ENCODE measurements at places on chromosomes 1 and 21.

DNA sequence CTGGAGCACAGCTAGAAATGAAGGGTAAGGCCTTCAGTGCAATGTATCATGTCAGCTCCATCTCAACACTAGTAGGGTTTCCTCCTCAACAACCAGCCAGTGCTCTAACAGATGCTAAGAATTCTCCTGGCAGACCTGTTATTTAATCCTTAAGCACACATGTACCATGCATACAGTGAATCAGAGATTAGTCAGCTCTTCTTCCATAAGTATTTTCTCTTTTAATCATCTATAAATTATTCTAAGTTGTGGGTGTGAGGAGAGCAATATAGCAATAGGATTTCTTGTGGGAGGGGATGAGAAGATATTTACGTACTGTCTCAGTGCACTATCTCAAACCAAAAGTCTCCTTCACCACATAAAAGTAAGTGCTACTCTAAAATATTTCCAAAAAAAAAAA is 95.3 kb downstream of the COP1 start:
- no peak for DNase-seq

DNA sequence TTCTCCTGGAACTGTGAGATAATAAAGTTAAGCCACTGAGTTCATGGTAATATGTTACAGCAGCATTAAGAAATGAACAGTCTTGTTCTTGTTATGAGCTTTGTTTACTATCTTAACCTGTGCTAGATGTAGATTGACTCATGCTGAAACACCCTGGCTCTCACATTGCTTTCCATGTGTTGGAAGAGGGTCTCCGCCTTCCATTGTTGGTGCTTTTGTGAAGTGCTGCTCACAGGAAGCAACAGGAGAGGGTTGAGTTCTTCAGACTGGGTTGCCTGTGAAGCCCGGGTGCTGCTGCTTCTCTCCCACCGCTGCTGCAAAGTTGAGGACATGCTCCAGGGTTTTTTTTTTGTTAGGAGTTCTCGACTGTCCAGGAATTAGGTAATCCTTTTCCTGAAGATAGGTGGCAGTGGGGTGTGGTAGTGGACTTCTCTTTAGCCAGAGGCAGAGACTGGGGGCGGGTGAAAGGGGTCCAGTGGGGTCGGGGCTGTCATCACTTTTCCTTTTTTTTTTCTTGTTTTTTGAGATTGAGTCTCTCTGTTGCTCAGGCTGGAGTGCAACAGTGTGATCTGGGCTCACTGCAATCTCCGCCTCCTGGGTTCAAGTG is 28.7 kb upstream of the HMGN1 start:
- DNase-seq = no peak

DNA sequence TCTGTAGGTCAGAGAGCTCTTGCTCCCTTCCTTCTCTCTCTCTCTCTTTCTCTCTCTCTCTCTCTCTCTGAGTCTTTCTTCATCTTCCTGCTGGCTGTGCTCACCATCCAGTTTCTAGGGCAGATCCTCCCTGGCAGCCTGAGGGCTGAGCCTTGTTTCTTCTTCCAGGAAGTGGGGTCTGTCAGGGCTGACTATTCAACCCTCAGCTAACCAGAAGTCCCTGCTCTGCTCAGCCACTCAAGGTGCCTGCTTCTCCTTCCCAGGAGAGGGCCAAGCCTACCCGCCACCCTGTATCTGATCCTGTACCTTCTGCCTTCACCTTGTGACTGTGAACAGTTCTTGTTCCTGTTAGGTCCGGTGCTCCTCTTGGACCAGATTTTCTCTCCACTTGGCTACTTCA is 107.6 kb upstream of the ETV3 start:
- DNase-seq = no peak

- DNase-seq = no peak
Measured at GRCh38 chr1:77672374-77672773, 10.1 kb downstream of the ZZZ3 start.

- no peak for DNase-seq
Measured at GRCh38 chr1:87642581-87643221, 314.0 kb downstream of the LMO4 start.

DNA sequence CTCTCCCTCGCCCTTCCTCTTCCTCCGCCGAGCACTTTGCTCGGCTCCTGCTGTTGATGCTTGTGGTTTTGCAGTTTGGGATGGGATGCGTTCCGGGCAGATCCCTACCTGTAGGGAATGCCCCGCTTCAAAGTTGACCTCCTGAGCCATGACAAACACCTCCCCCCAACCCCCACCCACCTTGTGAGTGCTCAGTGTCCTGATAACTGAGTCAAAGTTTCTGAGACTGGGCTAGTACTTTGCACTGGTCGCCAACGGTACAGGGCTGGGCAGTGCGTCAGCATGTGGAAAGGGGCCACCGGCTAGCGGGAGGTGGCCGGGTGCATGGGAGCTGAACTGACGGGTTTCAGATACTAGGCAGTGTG is 771 bp downstream of the RABGAP1L start:
- no peak for DNase-seq

- DNase-seq = no peak
Measured at GRCh38 chr1:28631713-28632112, 11.2 kb downstream of the TAF12 start.

DNA sequence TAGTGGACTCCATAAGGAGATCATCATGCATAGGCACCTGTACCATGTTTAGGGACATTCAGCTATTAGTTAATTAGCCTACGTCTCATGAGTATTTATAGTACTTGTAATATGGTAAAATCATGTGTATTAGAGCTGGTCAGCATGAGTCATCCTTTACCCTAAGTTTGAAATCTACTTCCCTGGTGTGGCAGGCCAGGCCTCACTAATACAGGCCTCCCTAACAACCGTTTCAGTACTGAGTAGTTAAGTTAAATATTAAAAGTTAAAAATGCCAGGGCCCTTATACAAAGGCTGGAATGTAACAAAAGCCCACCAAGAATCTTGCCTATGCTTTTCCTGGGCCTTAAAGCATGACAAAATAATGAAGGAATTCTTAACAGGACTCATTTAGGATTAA is 356.3 kb upstream of the DPYD start:
- DNase-seq = no peak

- DNase-seq = no peak
Measured at GRCh38 chr1:165389609-165390008, 33.1 kb upstream of the LMX1A start.

DNA sequence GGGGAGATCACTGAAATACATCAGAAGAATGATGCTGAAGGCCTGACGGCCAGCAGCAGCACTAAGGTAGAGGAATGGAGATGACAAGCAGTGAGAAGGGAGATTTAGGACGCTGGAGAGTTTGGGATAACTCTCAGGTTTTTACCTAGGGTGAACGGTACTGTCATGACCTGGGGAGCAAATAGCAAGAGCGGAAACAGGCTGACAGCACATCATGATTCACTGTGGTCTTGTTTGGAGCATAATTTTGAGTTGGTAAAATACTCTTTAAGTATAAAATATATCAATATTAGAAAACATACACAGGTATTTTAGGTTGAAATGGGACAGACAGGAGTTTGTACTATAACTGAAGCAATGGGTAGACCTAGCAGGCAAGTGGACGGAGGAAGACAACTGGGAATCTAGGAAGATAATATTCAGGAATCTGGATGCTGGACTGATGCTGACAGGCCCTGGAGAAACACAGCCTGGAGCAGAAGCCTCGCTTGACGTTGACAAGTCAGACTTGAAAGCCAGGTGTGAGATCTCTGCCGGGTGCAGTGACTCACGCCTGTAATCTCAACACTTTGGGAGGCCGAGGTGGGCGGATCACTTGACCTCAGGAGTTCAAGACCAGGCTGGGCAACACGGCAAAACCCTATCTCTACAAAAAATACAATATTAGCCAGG is 33.3 kb downstream of the ALG14 start:
- no peak for DNase-seq

DNA sequence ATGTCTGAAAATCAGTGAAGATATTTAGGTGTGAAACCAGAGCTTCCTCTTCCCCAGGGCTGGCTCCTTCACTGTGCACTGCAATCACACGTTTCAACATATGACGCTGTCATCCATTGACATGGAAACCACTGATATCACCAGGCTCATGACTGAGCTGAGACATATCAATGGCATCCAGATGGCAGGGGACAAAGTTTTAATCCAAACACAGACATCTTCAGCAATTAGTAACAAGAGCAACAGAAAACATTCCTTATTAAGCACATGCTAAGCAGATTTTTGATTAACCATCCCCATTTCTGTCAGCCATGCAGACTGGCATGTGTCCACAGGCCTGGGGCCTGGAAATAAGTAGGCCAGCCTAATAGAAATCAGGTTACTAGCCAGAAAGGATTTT is 108.0 kb upstream of the ADAR start:
- DNase-seq = no peak

DNA sequence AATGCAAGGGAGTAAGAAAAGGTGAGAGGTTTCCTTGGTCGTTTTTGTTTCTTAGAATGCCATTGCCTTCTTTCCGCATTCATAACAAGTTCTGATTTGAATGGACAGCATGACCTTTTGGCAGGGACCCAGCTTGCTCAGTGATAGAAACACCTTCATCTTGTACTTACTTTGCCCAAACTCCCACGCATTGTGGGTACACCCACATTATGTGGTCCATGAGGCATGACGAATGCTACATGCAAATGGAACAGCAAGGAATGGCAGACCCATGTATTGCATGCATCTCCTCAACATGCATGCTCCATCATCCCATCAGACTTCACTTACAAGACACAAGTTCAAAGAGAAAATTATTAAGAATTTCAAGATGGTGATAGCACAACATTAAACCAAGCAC is 102.8 kb downstream of the CDC7 start:
- DNase-seq = no peak

DNA sequence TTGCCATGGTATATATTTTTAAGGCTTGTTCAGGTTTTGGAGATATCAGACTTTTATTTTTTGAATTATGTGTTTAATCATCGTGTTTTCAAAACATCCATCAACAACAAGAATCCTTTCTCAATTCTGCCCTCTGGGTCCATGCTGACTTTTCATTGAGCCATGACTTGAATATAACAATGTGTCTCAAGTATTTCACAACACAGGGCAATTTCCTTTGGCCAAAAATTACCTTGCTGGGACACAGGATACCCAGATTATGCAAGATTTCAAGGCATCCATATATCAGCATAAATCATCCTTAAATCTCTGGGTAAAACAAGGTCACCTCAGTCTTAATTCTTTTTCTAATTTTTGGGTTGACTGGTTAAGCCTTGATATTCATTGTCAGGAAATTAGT is 411.2 kb upstream of the USP24 start:
- DNase-seq = no peak

DNA sequence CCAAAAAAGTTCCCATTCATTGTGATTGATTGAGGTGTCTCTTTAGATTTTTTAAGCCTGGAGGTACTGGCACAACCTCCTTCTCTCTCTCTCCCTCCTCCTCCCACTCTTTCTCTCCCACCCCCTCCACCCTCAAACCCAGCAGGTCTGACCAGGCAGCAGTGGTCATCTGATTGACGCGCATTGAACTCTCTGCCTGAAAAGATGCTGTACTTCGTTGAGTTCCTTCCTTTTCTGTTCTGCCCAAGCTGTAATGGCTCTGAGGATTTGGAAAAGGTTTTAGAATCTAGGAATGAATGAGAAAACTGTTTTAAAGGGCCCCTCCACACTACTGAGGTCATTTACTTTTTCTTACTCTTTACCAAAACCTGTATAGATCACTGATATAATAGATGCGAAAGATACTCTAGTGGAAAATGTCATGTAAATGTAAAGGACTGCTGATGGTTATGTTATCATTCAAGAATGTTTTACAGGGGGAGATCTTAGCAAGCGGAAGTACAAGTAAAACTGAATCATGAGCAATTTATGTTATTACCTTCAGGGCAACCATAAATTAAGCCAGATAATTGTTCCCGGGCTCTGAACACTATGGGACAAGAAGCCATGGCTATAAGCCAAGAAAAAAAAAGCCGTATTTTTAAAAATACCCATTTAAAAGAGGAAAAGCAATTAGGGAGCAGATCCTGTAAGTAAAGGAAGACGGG is 25.2 kb upstream of the DYRK1A start:
- no peak for DNase-seq

- no peak for DNase-seq
Measured at GRCh38 chr21:17428484-17428869, 84.4 kb upstream of the CXADR start.

DNA sequence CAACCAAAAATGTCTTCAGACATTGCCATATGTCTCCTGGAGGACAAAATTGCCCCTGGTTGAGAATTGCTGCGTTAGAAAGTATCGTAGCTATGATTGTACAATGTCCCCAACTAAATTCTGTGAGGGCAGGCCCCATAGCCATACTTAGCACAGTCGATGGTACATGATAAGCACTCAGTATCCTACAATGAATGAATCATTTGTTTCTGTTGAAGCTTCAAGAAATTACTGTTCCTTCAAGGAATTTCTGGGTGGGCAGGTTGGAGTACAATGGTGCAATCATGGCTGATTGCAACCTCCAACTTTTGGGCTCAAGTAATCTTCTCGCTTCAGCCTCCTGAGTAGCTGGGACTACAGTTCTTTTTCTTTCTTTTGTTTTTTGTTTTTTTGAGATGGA is 4.7 kb downstream of the CAP1 start:
- DNase-seq = no peak

- DNase-seq = peak; percentile 54
Measured at GRCh38 chr1:10692401-10693021, 103.9 kb downstream of the CASZ1 start.

DNA sequence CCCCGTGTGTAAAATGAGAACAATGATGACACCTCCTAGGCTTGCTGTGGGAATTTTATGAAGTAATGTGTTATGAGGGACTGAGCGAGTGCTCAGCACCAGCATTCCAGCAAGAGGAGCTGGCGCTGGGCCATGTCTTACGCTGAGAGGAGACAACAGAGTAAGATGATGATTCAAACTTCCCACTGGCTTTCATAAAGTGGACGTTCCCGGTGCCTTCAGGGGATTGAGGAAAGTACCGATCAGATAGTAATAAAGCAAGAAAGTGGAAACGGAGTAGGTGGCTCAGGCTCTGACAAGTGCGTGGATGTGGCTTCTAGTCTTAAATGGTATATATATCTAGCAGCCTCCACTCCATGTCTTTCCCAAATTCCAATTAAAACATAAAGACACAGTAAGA is 23.8 kb downstream of the EPHA10 start:
- no peak for DNase-seq

DNA sequence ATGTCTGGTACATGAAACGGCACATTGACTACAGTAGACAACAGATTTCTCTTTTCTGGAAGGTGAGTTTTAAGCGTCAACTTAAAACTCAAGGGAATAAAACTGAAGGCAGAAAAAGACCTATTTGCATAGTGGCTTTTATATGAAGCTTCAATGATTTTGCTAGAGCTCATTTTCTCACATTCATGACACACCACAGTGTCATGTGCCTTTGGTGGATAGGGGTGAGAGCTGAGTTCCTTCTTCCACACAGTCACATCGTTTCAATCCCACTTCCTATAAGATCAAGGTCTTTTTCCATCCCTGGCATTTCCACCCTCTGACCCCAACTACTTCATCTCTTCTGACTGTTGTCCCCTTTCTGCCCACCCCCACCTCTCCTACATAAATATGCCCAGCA is 31.0 kb downstream of the IL12RB2 start:
- no peak for DNase-seq
